ENCODE measurements at places on chromosomes 1 and 21. TPM values are rescaled to one million over a fixed set of nuclear protein-coding genes. Genes with fewer than 3 reads are reported as not detected.
A peak's percentile ranks its signal among the peaks of the same experiment; 100 is the strongest.

DNA sequence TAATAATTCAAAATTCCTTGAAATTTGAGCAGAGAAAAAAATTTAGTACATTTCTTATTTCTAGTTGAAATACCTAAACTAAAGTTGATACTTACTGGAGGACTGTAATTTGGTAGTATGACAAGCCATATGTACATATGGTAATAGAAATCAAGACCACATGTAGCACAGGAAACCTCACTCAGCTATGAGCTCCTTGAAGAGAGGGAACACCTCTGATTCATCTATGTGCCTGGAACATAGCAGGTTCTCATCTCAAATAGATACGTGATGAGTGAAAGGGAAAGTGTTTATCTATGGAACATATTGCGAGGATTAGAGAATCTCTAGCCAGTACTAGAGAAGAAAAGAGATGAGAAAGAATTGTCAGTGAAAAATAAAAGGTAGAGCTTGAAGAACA is 47.9 kb upstream of the GNG4 start:
- no peak overlapping the region for H3K27ac ChIP-seq
- H3K36me3 ChIP-seq, result peaks cover 89% of the 10 kb centered on the region
- no peak for DNase-seq
- no peaks in the 10 kb centered on the region for H3K27me3 ChIP-seq
- H3K4me3 ChIP-seq, result no peak overlapping the region
- H3K4me1 ChIP-seq, result no peaks in the 10 kb centered on the region

- peaks cover 57% of the 10 kb centered on the region for H3K27me3 ChIP-seq
- no peak overlapping the region for H3K27ac ChIP-seq
- H3K36me3 ChIP-seq, result peaks cover 5% of the 10 kb centered on the region
- H3K4me1 ChIP-seq, result peaks cover 19% of the 10 kb centered on the region
Measured at GRCh38 chr1:63316598-63316983, 5.8 kb upstream of the FOXD3 start.

- H3K4me3 ChIP-seq, result no peak overlapping the region
- DNase-seq, result no peak
- peaks cover 5% of the 10 kb centered on the region for H3K27me3 ChIP-seq
- H3K27ac ChIP-seq, result no peak overlapping the region
Measured at GRCh38 chr1:1120096-1120495, 4.2 kb upstream of the C1orf159 start.

GRCh38 chr1:200951016-200951415 is 56.3 kb downstream of the INAVA start:
- H3K4me1 ChIP-seq, result no peaks in the 10 kb centered on the region
- no peak overlapping the region for H3K4me3 ChIP-seq
- peaks cover 13% of the 10 kb centered on the region for H3K27me3 ChIP-seq
- no peak for DNase-seq
- H3K27ac ChIP-seq, result no peak overlapping the region

- H3K27me3 ChIP-seq, result peaks cover 34% of the 10 kb centered on the region
- no peaks in the 10 kb centered on the region for H3K4me1 ChIP-seq
- H3K4me3 ChIP-seq, result no peak overlapping the region
- no peak for DNase-seq
- H3K36me3 ChIP-seq, result no peaks in the 10 kb centered on the region
- H3K27ac ChIP-seq, result no peak overlapping the region
Measured at GRCh38 chr21:45586289-45586858, 44.1 kb upstream of the SLC19A1 start.

DNA sequence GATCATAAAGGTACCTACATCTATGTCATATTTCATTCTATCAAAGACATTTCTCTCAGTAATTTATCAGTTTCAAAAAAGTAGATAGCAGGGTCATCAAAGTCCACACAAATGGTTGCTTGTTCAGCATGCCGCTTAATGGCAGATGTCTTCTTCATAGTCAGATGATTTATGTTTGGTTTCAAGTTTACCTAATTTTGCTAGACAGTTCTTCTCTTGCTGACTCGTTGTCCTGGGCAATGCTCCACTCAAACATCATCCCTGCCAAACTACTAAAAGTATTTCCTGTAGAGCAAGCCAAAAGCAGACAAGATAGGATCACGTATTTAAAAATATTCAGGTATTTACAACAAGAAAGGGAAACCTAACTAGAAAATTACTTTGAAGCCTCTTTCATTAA is 13.6 kb downstream of the NUP210L start:
- H3K27ac ChIP-seq, result no peak overlapping the region
- DNase-seq, result no peak
- H3K36me3 ChIP-seq, result no peaks in the 10 kb centered on the region
- no peak overlapping the region for H3K4me3 ChIP-seq
- H3K4me1 ChIP-seq, result no peaks in the 10 kb centered on the region

DNA sequence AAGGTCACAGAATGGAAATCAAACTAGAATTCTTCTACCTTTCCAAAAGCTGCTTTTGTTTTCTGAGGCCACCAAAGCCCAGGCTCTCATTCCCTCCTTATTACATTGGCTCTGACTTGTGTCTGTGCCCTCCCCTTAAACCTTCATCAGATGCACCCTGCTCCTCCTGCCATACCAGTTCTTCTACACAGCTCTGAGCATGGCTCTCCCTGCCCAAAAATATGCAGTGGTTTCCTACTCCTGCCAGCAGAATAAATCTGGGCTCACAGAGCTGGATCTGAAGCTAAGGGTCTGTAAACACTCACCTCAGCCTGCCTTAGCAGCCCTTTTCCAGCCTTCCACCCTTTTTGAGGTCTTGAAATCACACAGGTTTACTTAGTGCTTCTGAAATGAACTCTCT is 55.0 kb downstream of the TTC3 start:
- no peaks in the 10 kb centered on the region for H3K27me3 ChIP-seq
- H3K27ac ChIP-seq, result no peak overlapping the region
- no peak for DNase-seq
- no peaks in the 10 kb centered on the region for H3K4me1 ChIP-seq
- no peak overlapping the region for H3K4me3 ChIP-seq

DNA sequence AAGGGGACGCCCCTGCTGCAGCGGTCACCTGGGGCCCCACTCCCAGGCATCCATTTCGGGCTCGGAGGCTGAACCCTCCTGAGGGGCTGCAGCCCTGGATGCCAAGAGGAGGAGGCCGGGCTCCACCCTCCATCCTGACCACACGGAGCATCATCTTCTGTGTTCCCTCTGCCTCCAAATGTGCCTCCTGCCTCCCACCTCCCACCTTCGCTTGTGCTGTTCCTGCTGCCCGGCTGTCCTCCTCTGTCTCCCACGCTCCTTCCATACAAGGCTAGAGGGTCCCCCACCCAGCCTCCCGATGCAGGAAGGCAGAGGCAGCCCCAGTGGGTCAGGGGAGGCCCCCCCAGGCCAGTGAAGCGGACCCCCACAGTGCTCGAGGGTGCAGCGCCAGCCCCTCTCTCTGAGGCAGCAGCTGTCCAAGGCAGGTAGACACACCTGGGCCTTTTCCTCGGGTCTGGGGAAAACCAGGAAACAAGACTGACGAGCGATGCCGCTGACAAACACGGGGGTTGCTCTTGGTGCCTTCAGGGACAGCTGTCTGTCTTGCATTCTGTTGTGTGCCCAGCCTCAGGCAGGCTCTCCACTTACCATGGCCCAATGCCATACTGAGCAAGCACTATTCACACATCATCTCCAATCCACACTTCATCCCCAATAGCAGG is 16.8 kb upstream of the PLEKHG5 start:
- no peak overlapping the region for H3K4me3 ChIP-seq
- no peaks in the 10 kb centered on the region for H3K36me3 ChIP-seq
- peaks cover 3% of the 10 kb centered on the region for H3K4me1 ChIP-seq
- no peak for DNase-seq
- peaks cover 5% of the 10 kb centered on the region for H3K27me3 ChIP-seq

- peak overlapping the region; percentile 77 for H3K4me3 ChIP-seq
- DNase-seq, result no peak
- no peak overlapping the region for H3K27ac ChIP-seq
Measured at GRCh38 chr1:27348861-27349783, 7.3 kb downstream of the SYTL1 start.

DNA sequence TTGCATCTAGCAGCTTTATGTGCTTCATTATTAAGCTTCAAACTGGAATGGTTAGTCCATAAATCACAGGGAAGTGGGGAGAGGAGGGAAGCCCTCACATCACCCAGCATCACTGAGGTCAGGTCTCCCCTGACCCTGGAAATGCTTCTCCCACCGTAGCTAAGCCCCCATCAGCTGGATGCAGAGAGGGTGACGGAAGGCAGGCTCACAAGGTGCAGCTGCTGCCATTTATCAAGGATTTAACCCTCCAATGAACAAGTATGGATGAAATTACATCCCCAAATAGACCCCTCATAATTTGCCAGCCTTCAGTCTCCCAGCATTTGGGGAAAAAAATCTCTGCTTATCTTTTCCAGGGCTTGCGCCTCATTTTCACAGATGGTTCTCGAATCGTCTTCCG is 60.8 kb downstream of the PGM1 start:
- no peak overlapping the region for H3K4me3 ChIP-seq
- H3K27ac ChIP-seq, result no peak overlapping the region
- no peak for DNase-seq
- no peaks in the 10 kb centered on the region for H3K27me3 ChIP-seq

DNA sequence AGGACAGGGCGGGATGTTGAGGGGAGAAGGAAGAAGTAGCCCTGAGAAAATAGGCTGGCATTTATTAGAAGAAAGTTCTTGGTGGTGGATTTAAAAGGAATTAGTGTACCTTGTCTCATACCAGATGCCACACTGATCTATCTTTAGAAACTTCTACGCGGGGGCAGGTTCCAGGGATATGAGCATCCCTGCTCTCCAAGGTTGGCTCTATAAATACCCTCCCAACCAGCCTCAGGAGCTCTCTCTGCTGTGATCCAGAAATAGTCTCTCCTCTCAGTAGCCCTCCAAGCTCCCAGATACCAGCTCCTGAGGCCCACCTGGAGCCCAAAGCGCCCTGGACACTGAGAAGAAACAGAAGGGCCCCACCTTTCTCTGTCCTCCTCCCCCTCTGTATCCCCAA is 128.3 kb upstream of the TNR start:
- no peak for DNase-seq
- no peaks in the 10 kb centered on the region for H3K4me1 ChIP-seq
- no peak overlapping the region for H3K27ac ChIP-seq

- no peak overlapping the region for H3K27ac ChIP-seq
- no peaks in the 10 kb centered on the region for H3K36me3 ChIP-seq
- no peak for DNase-seq
- no peaks in the 10 kb centered on the region for H3K27me3 ChIP-seq
Measured at GRCh38 chr21:36470294-36470693, 9.6 kb downstream of the CLDN14 start.

DNA sequence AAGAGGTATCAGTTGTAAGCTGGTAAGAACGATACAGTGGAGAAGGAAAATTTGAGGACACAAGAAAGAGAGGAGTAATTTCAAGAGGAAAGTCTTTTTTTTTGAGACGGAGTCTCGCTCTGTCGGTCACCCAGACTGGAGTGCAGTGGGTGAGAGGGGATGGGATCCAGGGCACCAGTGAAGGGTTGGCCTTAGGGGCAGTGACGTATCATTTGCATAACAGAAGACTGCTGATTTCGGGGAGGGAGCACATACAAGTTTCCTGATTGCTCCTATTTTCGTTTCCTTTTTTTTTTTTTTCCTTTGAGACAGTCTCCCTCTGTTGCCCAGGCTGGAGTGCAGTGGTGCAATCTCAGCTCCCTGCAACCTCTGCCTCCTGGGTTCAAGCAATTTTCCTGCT is 4.2 kb downstream of the S100A13 start:
- H3K36me3 ChIP-seq, result no peaks in the 10 kb centered on the region
- H3K4me1 ChIP-seq, result peaks cover 21% of the 10 kb centered on the region
- H3K27me3 ChIP-seq, result no peaks in the 10 kb centered on the region
- DNase-seq, result no peak
- peak overlapping the region; percentile 37 for H3K27ac ChIP-seq

GRCh38 chr1:44273560-44274350 is 60.5 kb downstream of the DMAP1 start:
- DNase-seq, result no peak
- H3K27ac ChIP-seq, result no peak overlapping the region
- H3K4me1 ChIP-seq, result peaks cover 5% of the 10 kb centered on the region
- peaks cover 9% of the 10 kb centered on the region for H3K36me3 ChIP-seq
- H3K4me3 ChIP-seq, result no peak overlapping the region

- H3K27ac ChIP-seq, result no peak overlapping the region
- no peaks in the 10 kb centered on the region for H3K36me3 ChIP-seq
- H3K4me3 ChIP-seq, result no peak overlapping the region
- no peaks in the 10 kb centered on the region for H3K4me1 ChIP-seq
- no peak for DNase-seq
Measured at GRCh38 chr21:23402929-23403520, 2204.3 kb downstream of the MRPL39 start.

DNA sequence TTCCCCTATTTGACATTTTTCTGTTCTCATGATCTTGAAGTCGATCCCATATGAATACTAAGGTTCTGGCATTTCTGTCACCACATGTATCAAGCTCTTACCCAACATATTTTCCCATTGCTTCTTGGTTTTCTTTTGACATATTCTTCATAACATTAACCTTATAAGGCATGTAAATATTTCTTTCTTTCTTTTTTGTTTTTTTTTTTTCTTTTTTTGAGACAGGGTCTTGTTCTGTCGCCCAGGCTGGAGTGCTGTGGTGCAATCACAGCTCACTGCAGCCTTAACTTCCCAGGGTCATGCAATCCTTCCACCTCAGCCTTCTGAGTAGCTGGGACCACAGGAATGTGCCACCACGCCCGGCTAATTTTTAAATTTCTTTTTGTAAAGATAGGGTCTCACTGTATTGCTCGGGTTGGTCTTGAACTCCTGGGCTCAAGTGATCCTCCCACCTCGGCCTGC is 33.1 kb upstream of the ERRFI1 start:
- no peak overlapping the region for H3K4me3 ChIP-seq
- H3K27me3 ChIP-seq, result peaks cover 10% of the 10 kb centered on the region
- H3K36me3 ChIP-seq, result no peaks in the 10 kb centered on the region
- H3K27ac ChIP-seq, result no peak overlapping the region
- no peak for DNase-seq

DNA sequence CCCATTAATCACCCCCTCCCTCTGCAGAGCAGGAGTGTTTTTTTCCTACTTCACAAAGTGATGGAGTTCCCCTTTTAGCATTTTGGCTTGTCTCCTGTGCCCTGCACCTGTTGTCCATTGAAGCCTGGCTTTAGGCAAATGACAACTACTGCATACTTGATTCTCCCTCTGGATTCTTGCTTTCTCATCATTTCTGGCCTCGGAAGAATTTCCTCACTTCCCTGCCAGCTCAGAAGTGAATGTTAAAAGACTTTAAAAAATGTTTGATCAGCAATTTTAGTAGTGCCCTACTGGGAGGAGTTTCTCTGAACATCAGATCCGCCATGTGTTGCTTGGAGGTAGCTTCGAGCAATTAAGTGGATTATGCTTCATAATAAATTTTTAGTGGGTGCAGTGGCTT is 28.1 kb downstream of the RCOR3 start:
- no peaks in the 10 kb centered on the region for H3K27me3 ChIP-seq
- peaks cover 8% of the 10 kb centered on the region for H3K4me1 ChIP-seq
- H3K4me3 ChIP-seq, result no peak overlapping the region

Gene AGT
- total RNA-seq, result not detected

Gene TCHH
- total RNA-seq, result not detected

Gene CD53
- 522 TPM for total RNA-seq

Gene RCC1
- 45.2 TPM for total RNA-seq

Gene PTGFR
- total RNA-seq, result not detected

Gene CFAP57
- total RNA-seq, result 0.93 TPM
